Nucleus accumbens (tissue), 56 donors: ENCODE measurements at places on chromosomes 7 and 10.

DNA sequence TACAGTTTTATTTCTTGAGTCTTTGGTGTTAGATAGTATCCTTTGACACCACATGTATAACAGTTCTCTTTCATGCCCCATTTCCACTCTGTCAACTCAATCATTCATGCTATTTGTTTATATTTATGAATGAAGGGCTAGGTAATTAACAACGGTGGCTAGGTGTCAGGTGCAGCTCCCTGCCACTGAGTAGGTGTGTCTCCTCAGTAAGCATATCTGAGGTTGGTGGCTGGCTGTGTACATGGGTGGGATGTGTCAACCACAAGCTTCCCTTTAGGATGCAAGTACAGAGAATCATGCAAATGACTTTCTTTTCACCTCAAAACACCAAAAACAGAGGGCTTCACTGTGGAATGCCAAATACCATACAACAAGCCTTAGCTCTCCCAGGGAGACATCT lies 83.4 kb downstream of the ZNF365 start:
- no peak for DNase-seq

- DNase-seq, result no peak
Observed at GRCh38 chr10:123999261-123999660, 94.1 kb downstream of the CHST15 start.

DNA sequence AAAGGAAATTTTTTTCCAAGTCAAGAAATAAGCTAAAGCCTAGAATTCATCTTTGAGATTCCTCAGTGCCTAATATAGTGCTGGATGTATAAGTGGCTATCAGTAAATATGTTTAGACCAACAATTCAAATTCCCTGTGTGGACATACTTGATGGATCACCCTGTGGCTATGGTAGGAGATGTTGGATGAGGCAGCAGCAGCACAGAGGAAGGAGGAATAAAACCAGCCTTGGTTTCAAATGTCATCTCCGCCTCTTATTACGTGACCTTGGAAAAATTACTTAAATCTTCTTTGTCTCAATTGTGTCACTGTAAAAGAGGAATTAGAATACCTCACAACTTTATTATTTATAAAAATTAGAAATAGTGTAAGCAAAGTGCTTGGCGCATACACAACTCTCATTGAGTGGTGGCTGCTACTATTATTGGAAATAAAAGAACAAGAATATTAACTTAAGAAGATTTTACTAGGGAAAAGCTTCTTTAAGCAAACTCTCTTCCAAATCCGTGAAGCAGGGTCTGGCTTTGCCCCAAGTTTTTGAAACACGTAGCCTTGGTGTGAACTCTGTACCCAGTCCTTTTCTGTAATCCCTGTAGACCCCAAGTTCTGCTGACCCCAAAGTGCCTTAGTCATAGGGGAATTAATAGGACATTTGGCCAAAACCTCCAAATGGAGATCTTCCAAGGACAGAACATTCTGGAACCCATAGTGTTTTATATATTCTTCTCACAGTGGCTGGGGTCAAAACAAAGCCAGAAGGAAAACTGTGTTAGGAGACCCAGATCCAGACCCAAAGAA lies 283.8 kb downstream of the PTEN start:
- DNase-seq, result no peak

- no peak for DNase-seq
Observed at GRCh38 chr10:89563861-89564478, 28.6 kb upstream of the SLC16A12 start.

DNA sequence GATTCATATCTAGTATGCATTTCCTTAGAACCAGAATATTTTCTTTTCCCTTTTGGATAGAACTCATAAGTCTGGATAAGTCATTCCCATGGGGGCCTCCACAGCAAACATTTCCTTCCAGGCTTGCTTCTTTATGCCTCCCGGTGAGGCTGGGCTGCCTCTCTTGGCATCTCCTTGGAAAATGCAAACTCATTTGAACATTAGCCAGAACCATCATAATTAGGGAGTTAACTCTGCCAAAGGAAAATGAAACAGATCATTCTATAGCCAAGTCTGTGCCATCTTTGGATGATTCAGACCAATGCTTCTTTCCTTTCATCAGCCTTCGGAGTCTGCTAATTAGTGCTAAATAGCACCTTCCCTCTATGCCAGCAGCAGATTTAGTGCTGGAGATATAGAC lies 81.1 kb downstream of the PLPP4 start:
- no peak for DNase-seq

- DNase-seq, result no peak
Observed at GRCh38 chr7:49346195-49346899, 422.0 kb downstream of the CDC14C start.

DNA sequence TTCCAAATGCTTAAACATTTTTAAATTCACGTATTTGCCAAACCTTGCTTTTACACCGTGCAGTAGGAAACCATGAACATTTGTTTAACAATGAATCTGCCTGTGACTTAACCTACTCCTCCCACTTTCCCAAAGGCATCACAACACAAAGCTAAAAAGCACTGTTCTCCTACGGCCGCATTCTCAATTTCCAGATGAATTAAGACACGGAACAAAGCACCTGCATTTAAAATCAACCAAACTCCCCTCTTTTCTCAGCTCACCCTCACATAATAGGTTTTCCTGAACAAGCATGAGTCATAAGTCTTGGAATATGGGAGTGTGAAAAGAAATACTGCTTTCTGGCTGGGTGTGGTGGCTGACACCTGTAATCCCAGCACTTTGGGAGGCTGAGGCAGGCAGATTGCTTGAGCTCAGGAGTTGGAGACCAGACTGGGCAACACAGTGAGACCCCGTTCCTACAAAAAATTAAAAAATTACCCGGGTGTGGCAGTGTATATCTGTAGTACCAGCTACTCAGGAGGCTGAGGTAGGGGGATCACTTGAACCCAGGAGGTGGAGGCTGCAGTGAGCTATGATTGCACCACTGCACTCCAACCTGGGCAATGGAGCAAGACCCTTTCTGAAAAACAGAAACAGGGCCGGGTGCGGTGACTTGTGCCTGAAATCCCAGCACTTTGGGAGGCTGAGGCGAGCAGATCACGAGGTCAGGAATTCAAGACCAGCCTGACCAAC lies 51.7 kb upstream of the CYTH3 start:
- DNase-seq, result no peak
